ENCODE measurements at places on chromosomes 4 and X.

- no peak for DNase-seq
Observed at GRCh38 chr4:63563288-63564014, 845.8 kb downstream of the TECRL start.

GRCh38 chr4:17463606-17464005 lies 48.3 kb downstream of the QDPR start:
- no peak for DNase-seq

DNA sequence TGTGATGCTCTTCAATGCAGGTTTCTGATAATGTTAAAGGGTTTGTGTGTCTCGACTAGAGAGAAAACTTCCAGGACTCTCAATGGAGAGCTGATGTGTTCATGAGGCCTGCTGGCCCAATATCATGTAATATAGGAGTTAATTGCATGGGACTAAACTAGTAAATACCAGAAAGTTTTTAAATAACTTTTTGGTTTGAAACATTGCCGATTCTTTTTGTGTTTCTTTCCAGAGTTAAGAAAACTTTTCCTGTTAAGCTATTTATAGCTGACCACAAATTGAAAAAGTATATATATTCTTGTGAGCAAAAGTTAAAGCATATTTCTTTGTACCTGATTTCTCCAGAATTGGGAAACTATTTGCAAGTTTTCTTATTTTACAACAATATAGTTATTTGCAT lies 49.7 kb downstream of the FAM9B start:
- DNase-seq = no peak

GRCh38 chr4:66602622-66603021 lies 932.3 kb upstream of the EPHA5 start:
- no peak for DNase-seq

DNA sequence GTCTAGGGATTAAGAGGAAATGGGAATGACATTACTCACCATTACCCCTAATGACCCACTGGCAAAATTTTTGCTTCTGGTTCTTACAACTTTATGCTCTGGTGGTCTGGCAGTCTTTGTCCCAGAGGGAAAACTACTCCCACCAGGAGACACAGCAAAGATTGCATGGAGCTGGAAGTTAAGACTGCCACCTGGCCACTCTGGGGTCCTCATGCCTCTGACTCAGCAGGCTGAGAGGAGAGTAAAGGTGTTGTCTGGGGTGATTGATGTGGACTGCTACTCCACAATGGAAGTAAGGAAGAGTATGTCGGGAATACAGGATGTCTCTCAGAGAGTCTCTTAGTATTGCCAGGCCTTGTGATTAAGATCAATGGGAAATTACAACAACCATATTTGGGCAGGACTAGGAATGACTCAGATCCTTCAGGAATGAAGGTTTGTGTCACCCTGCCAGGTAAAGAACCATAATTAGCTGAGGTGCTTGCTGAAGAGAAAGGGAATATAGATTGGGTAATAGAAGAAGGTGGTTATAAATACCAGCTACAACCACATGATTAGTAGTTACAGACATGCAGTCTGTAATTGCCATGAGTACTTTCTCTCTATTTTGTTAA lies 215.5 kb downstream of the GPAT3 start:
- DNase-seq = no peak

DNA sequence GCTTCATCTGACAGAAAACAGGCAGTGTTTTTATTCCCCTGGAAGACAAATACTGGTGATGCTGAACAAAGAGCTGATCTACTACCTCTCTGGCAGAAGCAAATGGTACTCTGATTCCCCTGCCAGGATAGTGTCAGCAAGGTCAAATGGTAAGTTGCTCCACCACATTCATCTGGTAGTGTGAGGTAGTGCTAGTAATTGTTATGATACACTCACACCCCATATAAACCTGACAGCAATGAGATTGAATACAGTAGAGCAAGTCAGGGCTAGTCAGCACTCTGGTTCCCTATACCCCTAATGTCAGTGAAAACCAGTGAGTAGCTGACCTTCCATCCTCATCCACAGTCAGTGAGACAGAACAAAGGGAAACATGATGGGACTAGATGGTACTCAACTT lies 3.4 kb upstream of the SPIN4 start:
- DNase-seq = no peak

GRCh38 chr4:84967243-84967690 lies 777 bp upstream of the WDFY3 start:
- no peak for DNase-seq

DNA sequence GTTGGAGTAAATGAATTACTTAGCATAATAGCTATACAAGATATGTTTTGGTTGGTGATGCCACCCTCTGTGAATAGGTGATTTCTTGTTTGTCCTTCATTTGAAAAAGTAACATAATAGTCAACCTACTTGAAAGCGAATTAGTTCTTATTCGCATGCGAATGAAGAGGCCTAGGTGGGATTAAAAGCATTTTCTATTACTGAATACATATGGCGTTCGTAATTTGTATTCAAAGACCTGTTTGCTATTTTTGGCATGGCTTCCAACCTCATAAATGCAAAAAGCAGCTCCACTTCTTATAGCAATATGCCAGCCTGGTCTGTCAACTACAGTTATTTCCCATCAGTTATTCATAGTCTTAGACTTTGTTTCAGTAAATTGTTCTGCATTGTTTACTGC lies 261.3 kb downstream of the TENM3 start:
- no peak for DNase-seq

DNA sequence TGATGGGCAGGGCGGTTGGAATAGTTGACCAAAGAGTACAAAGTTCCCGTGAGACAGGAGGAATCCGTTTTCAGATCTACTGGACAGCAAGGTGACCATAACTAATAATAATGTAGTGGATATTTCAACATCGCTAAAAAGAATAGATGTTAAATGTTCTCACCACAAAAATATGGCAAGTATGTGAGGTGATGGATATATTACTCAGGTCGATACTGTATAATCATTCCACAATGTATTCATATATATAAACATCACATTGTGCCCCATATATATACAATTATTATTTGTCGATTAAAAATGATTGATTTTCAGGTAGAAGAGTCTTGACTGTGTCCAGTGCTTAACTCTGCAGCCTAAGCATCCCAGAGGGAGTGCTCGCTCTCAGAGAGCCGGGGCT lies 141.6 kb upstream of the TENM3 start:
- no peak for DNase-seq

DNA sequence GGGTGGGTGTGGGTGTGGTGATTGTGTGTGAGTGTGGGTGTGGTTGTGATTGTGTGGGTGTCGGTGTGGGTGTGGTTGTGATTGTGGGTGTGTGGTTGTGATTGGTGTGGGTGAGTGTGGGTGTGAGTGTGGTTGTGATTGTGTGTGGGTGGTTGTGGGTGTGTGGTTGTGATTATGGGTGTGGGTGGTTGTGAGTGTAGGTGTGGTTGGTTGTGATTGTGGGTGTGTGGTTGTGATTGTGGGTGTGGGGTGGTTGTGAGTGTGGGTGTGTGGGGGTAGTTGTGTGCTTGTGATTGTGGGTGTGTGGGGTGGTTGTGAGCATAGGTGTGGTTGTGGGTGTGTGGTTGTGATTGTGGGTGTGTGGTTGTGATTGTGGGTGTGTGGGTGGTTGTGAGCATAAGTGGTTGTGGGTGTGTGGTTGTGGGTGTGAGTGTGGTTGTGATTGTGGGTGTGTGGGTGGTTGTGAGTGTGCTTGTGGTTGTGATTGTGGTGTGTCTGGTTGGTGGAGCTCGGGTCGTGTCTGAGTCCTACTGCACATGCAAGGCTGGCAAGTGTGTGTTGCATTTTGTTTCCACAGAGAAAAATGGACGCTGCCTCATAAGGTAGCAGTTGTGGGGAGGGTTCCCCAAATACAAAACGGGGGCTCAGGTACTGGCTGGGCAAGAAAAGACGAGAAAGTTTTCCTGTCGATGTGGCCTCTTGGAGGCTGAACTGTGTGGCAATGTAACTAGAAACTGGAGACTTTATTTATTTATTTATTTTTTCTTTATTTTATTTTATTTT lies 116.7 kb downstream of the UBE2K start:
- DNase-seq = no peak

DNA sequence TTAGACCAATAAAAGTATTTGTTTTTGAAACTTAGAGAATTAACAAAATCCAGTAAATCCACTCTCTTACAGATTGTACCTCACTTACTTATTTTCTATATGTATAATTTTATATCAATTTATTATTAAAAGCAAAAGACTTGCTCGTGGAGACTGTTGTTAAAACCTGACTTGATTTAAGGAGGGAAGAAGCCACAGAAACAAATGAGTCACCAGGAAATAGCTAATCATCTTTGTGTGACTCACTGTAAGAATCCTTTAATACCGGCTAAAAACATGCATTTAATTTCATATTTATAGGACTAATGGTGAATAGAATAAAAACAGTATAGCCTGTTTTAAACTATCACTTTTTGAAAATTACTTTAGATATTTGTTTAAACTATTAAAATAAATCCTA lies 29.9 kb upstream of the UBE2NL start:
- no peak for DNase-seq

- DNase-seq = no peak
Observed at GRCh38 chr4:128565565-128566186, 243.8 kb upstream of the JADE1 start.

- no peak for DNase-seq
Observed at GRCh38 chr4:25347971-25348370, 29.1 kb upstream of the ANAPC4 start.

DNA sequence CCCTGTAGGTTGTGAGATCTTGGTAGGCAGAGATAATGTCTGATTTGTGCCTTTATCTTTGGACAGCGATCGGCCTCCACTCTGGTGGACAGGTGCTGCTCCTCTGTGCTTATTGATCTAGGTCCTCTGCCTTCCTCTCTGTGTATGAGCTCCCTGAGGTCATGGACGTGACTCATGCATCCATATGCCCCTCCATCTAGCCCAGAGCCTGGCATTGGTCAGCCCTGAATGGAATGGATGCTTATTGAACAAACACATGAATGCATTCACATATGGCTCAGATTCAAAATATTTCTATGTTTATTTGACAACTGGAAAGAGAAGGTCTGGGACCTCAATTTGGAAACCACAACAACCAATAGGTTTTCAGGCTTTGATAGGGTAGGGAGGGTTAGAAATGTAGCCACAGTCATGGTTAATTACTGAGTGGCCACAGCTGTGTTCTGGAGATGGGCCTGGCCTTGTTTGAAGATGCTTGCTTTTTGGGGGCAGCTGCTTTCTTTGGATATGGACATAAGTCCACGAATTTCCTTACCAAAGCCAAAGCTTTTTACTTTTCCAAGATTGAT lies 76.2 kb downstream of the SEL1L3 start:
- DNase-seq = no peak

Data from stimulated activated CD4-positive, alpha-beta T cell treated with anti-CD3 and anti-CD28 coated beads, TNF-alpha, amount 100 ng/mL, for 1 hour (primary cell).